Endothelial cell of umbilical vein (primary cell): ENCODE measurements at places on chromosomes 7 and 10. TPM values are rescaled to one million over a fixed set of nuclear protein-coding genes. Genes with fewer than 3 reads are reported as not detected.

AKR1D1 gene
- total RNA-seq, result not detected in 2 replicates

CROT gene
- total RNA-seq, result 5.7 and 6.6 TPM in 2 replicates

ZNF488 gene
- 0.28 and 0.38 TPM in 2 replicates for total RNA-seq

VSIR gene
- 4.9 and 5.1 TPM in 2 replicates for total RNA-seq

FAM25G gene
- total RNA-seq, result not detected in 2 replicates

VKORC1L1 gene
- 36.6 and 36.7 TPM in 2 replicates for total RNA-seq

GSTO2 gene
- total RNA-seq, result 0.84 and 0.95 TPM in 2 replicates

SFRP4 gene
- not detected in 2 replicates for total RNA-seq

HTR5A gene
- not detected in 2 replicates for total RNA-seq

FKBP6 gene
- total RNA-seq, result not detected in 2 replicates

FLNC gene
- 81.8 and 81.9 TPM in 2 replicates for total RNA-seq

PRLHR gene
- not detected in 2 replicates for total RNA-seq

PTF1A gene
- total RNA-seq, result not detected in 2 replicates

WAC gene
- total RNA-seq, result 101 and 104 TPM in 2 replicates

CTNNA3 gene
- not detected in 2 replicates for total RNA-seq

ELOVL3 gene
- total RNA-seq, result not detected in 2 replicates

GCK gene
- total RNA-seq, result 0.32 and 0.51 TPM in 2 replicates

CPEB3 gene
- total RNA-seq, result 2.2 and 2.3 TPM in 2 replicates

SORBS1 gene
- 3.2 and 7.9 TPM in 2 replicates for total RNA-seq

TRIM50 gene
- not detected in 2 replicates for total RNA-seq

CCDC172 gene
- total RNA-seq, result not detected in 2 replicates

NPC1L1 gene
- not detected in 2 replicates for total RNA-seq

ARMC3 gene
- total RNA-seq, result not detected in 2 replicates

HOXA7 gene
- total RNA-seq, result 15.6 and 18.5 TPM in 2 replicates

NEUROD6 gene
- not detected in 2 replicates for total RNA-seq
